ENCODE measurements at places on chromosomes 16 and 17. TPM values are rescaled to one million over a fixed set of nuclear protein-coding genes. Genes with fewer than 3 reads are reported as not detected.

- DNase-seq = peak; percentile 58
These were observed 59.4 kb downstream of the NUP93 start for GRCh38 chr16:56789360-56789759.

DNA sequence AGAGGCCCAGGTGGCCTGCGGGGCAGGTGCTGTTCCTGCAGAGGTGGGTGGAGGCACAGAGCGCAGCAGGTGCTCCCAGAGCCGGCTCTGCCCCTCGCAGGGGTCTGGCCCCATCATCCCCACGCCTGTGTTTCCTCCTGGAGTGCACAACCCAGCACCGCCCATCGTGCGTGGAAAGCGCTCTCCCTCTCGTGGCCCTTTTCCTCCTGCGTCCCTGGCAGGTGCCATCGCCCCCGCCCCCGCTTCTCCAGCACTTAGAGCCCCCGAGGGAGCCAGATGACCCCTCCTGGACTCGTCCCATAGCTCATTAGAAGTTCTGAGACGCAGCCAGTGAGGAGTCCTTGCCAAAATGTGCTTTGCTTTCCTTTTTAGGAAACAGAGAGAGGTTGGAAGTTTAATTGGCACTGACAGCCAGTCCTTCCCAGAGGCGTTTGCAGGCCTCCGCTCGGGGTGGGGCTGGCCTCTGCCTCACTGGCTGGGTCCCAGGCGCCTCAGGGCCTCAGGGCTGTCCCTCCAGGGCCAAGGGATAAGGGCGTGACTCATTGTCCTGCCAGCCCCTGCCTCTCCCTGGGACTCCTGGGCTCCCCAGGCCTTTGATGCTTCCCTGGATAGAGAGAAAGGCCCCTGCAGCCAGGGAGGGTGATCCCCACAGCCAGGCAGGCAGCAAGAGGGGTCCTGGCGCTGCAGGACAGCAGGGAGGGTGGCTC is 32.2 kb upstream of the CHMP6 start:
- peak; percentile 71 for DNase-seq

The QRICH2 gene
- 0.92 TPM for total RNA-seq

The MON1B gene
- total RNA-seq = 3.3 TPM

- DNase-seq = no peak
These were observed 7.4 kb downstream of the POLR2A start for GRCh38 chr17:7491583-7491982.

DNA sequence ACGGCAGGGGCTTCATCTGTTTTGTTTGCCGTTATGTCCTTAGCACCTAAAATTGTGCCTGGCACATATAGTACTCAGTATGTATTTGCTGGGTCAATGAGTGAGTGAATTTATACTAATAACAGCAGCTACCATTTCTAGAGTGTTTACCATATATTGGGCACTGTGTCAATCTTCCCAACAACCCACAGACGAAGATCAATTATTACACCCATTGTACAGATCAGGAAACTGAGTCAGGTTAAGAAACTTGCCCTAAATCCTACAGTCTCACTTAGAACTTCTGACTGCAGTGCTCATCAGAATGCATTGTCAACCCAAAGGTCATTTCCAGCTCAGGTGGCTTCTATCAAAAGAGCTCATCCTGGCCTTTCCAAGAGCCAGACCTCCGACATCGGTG is 44.5 kb upstream of the MEOX1 start:
- DNase-seq = no peak

- no peak for DNase-seq
These were observed 12.0 kb downstream of the ACE start for GRCh38 chr17:63488851-63489250.
